ENCODE measurements at places on chromosomes 11 and 22.

DNA sequence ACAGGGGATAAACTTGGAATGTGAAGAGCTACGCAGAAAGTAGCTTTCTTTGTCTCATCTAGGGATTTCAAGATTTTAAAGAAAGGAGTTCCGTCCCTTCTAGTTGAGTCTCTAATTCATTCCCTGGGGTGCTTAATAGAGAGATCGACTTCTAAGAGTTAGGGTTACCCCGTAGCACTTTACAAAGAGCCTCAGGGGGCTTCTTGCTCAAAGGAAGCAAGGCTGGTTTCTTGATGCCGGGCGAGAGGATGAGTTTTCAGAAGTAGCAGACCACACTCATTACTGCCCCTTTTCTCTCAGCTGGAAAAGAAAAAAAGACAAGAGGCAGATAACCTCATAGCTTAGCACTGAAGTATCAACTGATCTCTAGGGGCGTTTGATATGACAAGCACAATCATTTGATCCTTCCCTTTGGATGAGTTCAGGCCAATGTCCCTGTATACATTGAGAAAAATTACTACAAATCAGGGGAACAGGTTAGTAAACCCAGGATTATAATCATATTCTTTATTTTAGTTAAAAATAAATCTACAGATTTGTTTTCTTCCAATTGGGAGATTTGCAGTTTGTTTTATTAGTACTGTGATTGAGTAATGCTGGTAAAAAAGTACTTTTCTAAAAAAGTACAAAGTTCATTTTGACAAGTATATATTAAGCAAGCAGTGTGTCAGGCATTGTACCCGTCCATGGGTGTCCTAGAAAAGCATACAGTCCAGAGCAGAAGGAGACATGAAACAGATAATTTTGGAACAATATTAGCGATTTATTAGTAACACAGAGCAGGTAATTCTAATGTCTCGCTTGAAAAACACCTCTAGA, 18.7 kb downstream of the ELMOD1 start:
- no peak for DNase-seq

- no peak for DNase-seq
Observed at GRCh38 chr11:130198964-130199363, 39.4 kb downstream of the ST14 start.

GRCh38 chr11:3929232-3929631, 73.8 kb downstream of the STIM1 start:
- no peak for DNase-seq

- DNase-seq, result no peak
Observed at GRCh38 chr22:32518381-32518780, 43.8 kb downstream of the FBXO7 start.

GRCh38 chr11:10864688-10865087, 6.8 kb upstream of the ZBED5 start:
- DNase-seq, result no peak

DNA sequence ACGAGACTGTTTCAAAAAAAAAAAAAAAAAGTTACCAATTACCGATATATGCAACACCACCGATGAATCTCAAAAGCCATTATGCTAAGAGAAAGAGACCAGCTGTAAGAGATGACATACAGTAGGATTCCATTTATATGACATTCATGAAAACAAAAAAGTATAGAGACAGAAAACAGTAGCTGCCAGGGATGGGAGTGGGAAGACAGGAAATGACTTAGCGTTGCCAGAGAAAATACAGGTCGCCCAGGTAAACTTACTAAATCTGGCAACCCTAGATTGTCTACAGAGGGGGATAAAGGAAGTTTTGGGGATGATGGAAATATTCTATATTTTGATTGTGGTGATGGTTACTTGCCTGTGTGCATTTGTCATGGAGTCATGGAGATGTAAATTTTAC, 7.9 kb upstream of the C11orf24 start:
- DNase-seq, result no peak

DNA sequence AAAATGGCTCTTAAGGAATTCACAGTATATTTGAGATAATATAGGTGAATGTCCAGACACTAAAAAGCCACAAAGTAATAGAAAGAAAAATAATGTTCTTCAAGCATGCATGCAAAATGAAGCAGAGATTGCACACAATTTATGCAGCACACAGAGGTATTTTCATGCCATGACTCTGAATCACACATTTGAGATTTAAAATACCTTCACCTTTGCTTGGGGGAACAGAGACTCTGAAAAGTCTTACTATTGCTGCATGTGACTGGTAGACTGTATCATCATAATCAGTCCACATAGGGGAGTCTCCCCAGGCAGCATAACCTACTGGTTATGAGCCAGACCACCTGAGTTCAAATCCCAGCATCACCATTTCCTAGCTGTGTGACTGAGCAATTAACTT, 96.2 kb downstream of the RCN1 start:
- DNase-seq, result no peak
